Activated CD8-positive, alpha-beta memory T cell treated with anti-CD3 and anti-CD28 coated beads for 1 hour (primary cell): ENCODE measurements at places on chromosomes 2 and 18.

DNA sequence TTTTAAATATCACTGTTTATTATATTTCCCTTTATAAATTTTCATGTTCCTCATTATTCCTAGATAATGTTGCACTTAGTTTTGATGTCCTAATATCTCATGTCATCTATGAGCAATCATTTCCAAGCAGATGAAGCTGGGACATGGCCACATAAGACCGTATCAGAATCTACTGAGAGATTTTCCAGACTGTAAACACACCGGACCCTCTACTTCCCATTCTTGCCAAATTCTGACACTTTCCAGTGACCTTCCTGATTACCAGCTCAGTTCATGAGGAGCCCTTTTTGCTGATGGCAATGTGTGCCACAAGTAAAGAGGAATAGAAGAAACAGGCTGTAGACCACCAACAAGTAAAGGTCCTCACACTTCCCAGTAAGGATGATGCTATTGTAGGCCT is 20.3 kb upstream of the PDE1A start:
- DNase-seq: no peak

GRCh38 chr18:59566533-59566971 is 130.7 kb downstream of the CCBE1 start:
- DNase-seq: no peak

GRCh38 chr2:201383136-201383535 is 26.0 kb upstream of the FLACC1 start:
- DNase-seq: no peak

DNA sequence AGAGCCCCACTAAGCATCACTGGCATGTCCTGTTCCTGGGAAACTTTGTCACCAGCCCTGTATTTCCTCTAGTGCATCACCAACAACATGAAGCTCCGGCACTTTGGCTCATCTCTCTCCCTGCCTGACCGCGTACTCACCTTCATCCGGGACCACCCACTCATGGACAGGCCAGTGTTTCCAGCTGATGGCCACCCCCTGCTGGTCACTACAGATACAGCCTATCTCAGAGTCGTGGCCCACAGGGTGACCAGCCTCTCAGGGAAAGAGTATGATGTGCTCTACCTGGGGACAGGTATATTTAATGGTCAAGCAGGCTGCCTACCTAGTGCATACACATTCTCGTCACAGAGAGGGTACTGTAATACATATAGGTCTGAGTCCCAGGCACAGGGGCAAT is 21.0 kb downstream of the SEMA4F start:
- DNase-seq: no peak

DNA sequence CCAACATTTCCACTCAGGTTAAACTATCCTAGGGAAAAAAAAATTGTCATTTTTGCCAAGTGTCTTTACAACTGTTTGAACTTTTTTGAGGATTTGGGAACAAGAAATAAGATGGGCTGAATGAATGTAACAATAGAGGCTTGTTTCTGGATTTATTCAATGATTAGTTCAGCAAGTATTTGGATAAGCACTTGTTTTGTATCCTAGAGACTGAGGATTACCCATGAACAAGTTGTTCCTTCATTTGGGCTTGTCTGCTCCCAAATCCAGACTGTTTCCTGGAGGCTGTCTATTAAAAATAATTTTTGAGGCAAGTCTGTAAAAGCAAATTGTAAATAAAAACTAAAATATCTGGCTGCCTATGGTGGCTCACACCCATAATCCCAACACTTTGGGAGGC is 62.0 kb upstream of the CSRNP3 start:
- no peak for DNase-seq

DNA sequence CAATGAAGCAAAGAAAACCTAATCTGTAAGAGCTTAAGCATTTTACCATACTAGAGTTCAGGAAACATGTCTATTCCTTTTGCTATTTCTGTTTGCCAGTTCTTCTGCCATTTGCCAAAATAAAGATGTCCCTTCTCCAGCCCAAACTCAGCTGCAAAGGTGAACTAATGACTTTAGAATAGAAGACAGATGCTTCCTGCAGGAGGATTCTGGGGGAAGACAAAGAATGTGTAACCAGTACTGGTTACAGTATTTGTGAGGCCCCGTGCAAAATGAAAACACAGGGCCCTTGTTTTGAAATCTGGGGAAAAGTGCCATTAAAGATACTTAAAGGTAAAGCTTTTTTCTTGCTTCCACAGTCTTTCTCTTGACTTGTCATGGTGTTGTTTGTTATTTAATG is 34.3 kb upstream of the MTX2 start:
- no peak for DNase-seq
